A549 treated with GW870086 at 1 μM for 4 hours (cell line): ENCODE measurements at places on chromosomes 6 and 20. TPM values are rescaled to one million over a fixed set of nuclear protein-coding genes. Genes with fewer than 3 reads are reported as not detected.

Gene C2
- total RNA-seq, result 0.07 to 0.43 TPM (median 0.23 TPM) in 5 replicates

Gene SAMD10
- total RNA-seq, result not detected in 5 replicates

Gene SOBP
- 0.69 to 1.3 TPM (median 0.84 TPM) in 5 replicates for total RNA-seq

Gene SYNGAP1
- total RNA-seq, result 3.6 to 4.7 TPM (median 3.9 TPM) in 5 replicates

Gene CFB
- total RNA-seq, result 1.6 to 3.3 TPM (median 2.4 TPM) in 5 replicates
